Putamen (tissue), 1 donor: ENCODE measurements at places on chromosomes 3 and 15.

DNA sequence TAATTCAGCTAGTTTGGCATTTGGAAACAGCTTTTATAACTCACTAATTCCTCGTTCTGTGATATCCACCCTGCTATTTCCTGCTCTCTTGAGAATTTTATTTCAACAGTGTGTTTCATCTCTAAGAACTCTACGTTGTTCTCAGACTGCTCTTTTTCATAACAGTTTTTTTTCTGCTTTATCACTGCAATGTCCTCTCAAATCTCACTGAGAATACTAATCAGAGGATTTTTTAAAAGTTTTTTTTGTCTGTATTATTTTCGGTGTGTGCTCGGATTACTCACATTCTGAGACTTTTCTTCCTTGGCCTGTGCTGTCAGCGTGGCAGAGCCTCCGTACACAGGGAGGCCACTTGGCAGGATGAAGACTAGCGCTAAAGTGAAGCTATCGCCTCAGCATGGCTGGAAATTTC is 59.4 kb upstream of the NEO1 start:
- DNase-seq, result no peak

DNA sequence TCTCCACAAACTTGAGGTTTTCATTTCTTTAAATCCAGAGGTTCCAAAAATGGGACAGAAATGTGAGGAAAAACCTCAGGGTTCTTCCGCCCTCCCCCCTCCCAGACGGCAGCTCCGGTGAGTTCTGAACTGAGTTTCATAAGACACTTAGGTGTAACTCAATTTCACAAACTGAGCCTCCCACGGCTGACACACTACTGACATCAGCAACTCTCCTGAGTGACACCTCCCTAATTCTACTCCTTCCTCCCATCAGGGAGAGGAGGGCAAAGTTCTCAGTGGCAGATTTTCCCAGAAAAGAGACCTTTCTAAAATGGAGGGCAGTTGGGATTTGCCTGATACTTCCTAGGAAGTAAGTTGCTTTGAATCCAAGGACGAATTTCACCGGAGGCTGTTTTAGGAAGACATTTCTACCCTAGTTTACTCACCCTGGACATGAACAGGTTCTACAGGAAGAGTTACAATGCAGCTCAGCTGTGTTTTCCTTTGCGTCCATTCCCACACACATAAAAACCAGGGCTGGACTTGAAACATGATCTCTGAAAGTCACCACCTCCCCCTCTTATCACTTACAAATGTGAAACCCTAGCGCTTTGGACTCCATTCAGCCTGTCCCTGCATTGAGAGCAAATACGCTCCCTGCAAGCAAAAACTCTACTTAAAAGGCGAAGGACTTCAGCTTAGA is 78.1 kb upstream of the LMOD3 start:
- DNase-seq, result peak; percentile 61

DNA sequence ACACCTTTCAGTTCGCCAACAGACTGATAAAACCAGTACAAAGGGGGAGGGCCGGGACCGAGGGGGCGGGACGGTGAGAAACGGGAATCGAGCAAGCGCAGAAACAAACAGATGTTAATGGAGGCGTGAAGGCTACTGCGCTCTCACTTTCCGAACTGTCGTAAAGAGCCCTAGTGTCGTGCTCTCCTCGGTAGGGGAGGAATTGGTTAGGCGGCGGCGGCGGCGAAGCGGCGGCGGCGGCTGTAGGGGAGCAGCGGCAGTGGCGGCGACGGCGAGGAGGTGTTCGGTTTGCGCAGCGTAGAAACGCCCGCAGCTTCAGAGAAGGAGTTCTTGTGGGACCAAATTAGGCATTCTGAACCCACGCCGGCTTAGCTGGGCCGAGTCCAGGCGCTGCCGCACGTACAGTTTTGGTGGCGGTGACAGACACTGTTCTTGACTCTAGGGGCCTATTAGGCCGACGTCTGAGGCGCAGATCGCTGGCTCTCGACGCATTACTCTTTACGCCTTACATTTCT is at the start of gene RNF111:
Gene RNF111 (plus strand): TSS at position 173 of the 515 bp plus-strand sequence. CDS start 43,160 bp downstream, outside the sequence.
- peak; percentile 94 for DNase-seq

DNA sequence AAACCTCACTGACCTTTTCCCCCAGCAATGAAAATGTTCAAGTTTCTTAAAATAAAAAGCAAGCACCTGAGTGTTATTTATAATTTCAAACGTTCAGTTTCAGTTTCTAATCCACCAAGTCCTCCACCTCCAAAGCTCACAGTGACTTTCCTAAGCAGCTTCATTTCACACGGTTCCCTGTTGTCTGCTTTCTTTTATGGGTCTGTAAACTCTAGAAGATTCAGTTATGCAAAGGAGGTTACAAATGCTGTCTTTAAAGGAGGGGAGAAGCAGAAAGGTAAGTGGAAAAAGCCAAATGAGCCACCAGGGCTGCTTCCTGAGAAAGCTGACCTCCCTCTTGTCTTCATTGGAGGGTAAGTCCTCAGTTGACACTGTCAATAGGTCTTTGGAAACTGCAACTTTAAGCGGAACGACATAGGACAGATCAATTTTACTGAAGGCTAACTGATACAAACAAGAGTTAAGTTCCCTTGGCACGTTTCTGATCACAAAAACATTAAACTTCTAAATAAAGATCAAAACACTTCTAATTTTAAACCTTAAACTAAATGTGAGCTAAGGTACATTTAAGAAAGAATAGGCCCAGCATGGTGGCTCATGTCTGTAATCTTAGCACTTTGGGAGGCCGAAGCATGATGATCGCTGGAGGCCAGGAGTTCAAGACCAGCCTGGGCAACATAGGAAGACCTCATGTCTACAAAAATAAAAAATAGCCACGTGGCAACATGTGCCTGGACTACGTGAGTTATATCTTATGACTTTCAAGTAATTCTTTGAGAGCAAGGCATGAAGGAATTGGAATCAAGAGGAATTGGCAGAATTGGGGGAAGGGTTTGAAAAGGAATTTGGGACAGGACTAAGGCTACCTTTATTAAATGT is 151.9 kb upstream of the UBE2E1 start:
- no peak for DNase-seq

GRCh38 chr15:67043939-67044771 is 21.2 kb upstream of the SMAD3 start:
- DNase-seq, result no peak

DNA sequence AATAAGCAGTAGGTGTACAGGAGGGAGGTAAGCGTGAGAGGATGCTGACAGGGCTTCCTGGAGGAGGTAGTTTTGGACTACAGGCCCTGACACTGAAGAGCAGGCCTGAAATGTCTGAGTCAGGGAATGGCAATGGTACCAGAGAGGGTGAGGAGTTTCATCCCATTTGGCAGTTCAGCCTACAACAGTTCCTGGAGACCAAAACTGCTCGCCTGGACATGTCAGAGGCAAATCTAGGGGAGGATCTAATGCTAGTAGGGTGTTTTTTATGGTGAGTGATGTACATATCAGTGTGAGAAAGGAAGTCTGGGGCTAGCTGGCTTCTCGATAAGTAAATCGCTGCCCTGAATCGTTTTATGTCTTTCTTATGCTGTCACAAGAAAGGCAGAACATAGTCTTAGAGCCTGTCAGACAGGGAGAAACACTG is 13.8 kb upstream of the TNFSF10 start:
- DNase-seq, result no peak

DNA sequence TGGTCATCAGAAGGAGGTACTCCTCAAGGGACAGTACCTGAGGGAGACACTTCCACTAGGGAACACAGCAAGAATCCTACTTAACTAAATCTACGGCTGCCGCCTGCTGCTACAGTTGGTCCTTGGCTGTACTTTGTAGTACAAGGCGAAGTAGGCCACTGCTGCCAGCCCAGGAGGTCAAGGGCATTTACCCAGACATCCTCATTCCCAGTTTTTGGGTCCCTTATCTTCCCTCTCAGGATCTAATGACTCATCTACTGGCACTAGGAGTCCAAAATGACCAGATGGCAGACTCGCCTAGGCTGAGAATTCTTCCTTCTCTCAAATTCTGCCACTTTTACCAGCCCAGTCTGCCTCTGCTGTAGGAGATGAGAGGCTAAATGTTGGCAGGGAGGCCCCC is 27.1 kb upstream of the LAMP3 start:
- DNase-seq, result no peak

DNA sequence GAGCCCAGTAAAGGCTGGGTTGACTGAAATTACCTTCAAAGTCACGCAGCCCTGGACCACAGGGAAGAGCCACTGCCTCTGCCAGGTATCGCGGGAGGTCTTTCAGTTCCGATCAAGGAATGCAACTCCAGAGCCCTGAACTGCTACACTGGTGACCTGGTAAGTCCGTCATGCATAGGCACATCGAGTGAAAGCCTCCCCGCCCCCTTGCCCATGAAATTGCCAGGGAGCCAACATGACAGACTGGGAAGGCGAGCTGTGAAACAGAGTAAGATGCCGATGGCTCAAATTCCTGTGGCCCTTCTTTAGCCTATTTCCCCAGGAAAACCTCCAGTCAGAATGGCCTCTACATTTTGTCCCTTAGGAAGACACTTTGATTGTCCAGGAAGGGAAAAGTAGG is 2.3 kb upstream of the GP5 start:
- DNase-seq, result no peak

GRCh38 chr15:70251246-70251990 is 153.7 kb upstream of the TLE3 start:
- no peak for DNase-seq

DNA sequence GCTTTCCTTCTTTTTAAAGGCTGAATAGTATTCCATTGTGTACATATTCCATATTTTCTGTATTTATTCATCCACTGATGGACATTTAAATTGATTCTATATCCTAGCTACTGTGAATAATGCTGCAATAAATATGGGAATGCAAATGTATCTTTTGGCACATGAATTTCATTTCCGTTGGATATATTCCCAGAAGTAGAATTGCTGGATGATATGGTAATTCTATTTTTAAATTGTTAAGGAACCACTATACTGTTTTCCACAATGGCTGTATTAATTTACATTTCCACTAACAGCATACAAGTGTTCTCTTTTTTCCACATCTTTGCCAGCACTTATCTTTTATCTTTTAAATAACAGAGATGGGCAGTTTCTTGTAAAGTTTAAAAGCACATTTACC is 302.7 kb downstream of the CTNNB1 start:
- DNase-seq, result no peak

DNA sequence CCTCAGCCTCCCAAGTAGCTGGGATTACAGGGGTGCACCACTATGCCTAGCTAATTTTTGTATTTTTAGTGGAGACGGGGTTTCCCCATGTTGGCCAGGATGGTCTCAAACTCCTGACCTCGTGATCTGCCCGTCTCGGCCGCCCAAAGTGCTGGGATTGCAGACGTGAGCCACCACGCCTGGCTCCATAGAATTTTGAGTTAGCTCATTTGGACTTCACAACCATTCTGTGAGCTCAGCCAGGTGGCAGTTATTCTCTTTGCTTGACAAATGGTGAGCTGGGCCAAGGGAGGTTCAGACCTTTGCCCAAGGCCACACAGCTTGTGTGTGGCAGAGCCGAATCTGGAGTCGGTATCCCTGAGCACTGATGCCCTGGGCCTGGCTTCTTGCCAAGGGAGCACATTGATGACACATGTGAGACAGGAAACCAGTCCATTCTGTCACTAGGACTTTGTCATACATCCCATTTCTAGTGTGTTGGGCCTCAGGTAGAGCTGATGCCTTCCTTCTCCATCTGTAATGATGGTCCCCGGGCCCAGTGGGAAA is 17.6 kb downstream of the PODXL2 start:
- no peak for DNase-seq

GRCh38 chr3:47865192-47865591 is 62.3 kb downstream of the DHX30 start:
- no peak for DNase-seq

GRCh38 chr3:134081211-134081610 is 51.5 kb upstream of the SLCO2A1 start:
- DNase-seq, result no peak

DNA sequence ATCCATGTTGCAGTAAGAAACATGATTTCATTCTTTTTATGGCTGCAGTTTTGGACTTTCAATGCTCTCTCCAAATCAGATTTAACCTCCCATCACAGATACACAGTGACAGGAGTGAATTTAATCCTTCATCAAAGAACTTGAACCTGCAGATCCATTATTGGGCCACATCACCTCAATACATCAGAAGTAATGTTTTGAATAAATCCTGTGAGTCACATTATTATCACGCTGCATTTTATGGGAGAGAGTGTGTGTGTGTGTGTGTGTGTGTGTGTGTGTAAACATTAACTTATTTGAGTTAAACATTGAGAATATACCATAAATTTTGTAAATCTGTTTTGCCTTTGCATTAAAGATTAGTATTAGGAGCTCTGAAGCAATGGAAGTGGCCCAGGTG is 316.7 kb downstream of the FOXP1 start:
- DNase-seq, result no peak

DNA sequence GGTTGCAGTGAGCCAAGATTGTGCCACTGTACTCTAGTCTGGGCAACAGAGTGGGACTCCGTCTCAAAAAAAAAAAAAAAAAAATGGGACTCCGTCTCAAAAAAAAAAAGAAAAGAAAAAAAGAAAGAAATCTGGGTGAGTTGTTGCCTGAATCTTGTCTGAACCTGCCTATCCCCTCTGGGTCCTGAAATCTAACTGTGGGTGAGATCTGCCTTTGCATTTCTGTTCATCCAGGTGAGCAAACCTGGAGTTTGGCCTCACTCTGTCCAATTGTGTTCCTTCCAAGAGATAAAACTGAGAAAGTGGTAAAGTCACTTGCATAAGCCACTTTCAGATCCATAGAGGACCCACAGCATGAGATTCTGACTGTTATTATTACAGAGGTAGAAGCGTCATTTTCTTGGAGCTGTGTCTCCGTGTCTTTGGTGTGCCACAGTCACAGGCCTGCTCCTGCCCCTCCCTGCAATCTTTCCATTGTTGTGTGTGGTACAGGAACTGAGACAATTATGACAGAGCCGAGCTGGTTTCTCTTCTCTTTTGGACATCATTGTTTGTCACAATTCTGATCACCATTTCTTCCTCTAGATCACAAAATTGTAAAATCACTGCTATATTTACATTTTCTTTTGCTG is 235.9 kb downstream of the LPP start:
- peak; percentile 22 for DNase-seq

GRCh38 chr3:128573707-128574162 is 76.9 kb downstream of the RPN1 start:
- DNase-seq, result no peak
